ENCODE measurements at places on chromosomes 6 and 20.
A peak's percentile ranks its signal among the peaks of the same experiment; 100 is the strongest.

DNA sequence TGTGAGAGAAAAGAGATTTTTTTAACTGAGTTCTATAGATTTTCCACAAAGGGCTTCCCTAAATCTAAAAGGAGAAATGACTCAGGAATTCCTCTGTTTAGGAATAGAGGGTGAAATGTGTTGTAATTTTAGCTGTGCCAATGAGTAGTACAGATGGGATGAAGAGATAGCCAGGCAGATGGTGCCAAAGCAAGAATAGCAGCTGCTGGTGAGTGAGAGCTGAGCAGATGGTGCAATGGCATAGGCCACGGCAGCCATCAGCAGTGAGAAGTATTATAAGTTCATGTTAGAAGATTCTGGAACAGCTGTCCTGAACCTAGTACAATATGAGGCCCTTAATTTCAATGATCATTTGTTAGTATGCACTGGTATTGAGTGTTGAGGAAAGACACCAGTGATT lies 40.2 kb upstream of the CRISP1 start:
- no peak for DNase-seq

DNA sequence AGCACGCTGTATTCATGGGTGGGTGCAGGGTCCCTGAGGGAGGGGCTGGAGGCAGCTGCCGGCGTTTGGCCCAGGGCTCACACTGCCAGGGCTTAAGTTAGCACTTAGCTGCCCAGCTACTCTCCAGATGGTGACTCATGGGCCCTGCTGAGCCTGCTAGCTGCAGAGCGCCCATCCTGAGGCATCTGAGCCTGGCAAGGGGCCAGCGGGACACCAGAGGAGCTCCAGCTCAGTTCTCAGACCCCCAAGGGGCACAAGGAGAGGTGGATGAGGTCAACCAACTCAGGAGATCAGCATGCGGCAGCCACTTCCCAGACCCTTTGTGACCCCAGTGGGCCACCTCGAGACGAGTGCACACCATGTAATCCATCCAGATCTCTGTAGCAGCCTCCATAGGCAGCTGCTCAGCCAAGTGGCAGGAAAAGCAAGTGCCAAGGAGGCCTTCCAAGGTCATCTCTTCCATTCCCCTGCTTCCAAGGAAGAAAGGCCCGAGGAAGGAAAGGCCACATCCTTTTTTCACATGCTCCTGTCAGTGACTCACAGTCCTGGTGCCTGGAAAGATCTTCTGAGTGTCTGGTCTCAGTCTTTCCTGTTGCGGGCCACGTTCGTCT lies 35.3 kb downstream of the FOXP4 start:
- DNase-seq, result peak; percentile 43

- no peak for DNase-seq
Measured at GRCh38 chr6:4059115-4059777, 19.7 kb downstream of the FAM217A start.

DNA sequence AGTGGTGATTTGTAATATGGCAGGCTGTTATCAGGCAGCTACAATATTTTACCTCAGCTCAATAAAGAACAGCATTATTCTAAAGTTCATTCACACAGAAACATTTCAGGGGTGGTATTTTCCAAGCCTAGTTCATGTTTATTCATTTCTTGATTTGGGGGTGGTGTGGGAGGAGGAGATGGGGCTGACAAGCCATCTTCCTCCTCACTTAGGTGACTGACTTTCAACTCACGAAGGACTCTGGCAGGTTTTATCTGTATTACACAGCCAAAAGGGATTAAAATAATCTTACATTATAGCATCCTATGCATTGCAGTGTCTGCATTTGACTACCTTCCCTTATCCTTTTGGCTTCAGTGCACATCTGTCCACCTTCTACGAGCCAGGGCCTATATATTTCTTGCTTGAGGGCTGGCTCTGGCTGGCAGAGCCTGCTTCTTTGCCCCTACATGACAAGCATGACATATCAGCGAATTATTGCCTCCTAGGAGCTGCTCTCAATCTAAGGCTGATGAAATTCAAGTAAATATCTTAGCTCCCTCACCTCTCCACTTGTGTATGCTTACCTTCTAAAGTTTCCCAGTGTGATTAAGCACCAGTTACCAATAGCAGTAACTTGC lies 20.0 kb downstream of the KHDRBS2 start:
- DNase-seq, result no peak

DNA sequence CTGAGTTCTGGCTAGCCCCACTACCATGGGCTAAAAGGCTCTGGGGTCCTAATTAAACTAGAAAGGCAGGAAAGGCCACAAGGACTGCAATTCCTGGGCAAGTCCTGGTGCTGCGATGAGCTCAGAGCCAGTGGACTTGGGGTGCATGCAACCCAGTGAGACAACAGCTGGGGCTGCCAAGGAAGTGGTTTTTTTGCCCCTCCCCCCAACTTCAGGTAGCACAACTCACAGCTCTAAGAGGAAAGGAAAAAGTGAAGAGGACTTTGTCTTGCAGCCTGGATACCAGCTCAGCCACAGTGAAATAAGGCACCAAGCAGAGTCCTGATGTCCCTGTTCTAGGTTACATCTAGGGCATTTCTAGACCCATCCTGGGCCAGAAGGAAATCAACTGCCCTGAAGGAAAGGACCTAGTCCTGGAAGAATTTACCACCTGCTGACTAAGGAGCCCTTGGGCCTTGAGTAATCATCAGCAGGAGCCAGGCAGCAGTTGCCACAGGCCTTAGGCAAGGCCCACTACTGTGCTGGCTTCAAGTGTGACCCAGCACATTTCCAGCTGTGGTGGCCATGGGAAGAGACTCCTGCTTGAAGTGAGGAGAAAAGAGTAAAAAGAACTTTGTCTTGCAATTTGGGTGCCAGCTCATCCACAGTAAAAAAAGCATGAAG lies 358.4 kb downstream of the BTBD3 start:
- DNase-seq, result no peak

- DNase-seq, result no peak
Measured at GRCh38 chr20:52105442-52106422, 85.8 kb downstream of the ZFP64 start.

- DNase-seq, result no peak
Measured at GRCh38 chr6:168575346-168576098, 134.5 kb downstream of the SMOC2 start.

GRCh38 chr6:158039178-158039557 lies 57.5 kb downstream of the SYNJ2 start:
- no peak for DNase-seq

GRCh38 chr20:49187330-49187850 lies 744 bp downstream of the STAU1 start:
- no peak for DNase-seq

GRCh38 chr20:3922983-3923339 lies 33.8 kb downstream of the PANK2 start:
- DNase-seq, result no peak

- DNase-seq, result no peak
Measured at GRCh38 chr20:31719644-31720485, 2.8 kb downstream of the BCL2L1 start.

- no peak for DNase-seq
Measured at GRCh38 chr6:115442323-115442722, 618.4 kb downstream of the FRK start.

DNA sequence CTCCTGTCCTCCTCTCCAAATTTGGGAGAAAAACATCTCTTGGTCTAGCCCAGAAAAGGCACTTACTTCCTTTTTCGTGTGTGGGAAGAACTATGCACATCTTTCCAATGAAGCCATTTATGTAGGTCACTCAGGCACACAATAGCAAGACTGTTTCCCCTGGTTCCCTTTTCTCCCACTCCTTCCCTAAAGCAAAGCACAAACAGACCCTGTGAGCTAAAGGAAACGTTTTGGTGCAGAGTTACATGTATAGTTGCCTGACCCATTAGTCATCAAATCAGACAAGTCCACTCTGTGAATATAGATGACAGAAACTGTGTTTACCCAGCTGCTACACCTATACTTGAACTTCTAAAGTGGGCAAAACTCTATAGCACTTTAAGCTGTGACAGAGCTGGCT lies 474.6 kb downstream of the COL12A1 start:
- DNase-seq, result no peak

DNA sequence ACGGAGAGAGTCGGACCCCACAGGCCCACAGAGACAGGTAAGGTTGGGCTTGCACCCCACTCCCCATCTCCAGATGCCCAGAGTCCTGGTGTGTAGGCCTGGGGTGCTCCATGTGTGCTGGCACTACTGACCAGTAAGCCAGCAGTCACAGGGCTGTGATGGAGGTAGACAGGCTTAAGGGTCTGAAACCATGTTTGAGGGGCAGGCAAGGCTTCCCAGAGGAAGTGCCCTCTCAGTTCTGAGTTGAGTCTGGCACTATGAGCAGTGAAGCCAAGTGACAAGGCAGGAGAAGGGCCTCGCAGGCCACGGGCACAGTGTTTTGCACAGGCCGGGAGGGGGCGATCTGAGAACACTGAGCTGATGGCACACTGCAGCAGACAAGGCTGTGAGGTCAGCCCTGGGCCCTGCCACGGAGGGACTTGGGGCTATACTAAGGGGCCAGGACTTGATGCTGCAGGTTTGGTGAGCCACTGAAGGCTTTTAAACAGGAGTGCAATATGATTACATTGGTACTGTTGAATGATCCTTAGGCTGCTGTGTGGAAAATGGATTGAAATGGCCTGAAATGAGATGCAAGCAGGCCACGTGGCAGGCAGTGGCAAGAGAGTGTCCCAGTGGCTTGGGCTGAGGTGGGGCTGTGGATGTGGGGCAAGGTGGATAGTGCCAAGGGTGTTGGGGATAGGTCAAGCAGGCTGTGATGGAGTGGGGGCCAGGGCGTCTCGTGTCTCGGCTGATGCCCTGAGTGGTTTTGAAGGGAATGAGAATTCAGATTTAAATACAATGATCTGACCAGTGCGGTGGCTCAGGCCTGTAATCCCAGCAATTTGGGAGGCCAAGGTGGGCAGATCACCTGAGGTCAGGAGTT lies 20.3 kb downstream of the TTBK1 start:
- no peak for DNase-seq
